Suprapubic skin (tissue), 4 donors: ENCODE measurements at places on chromosomes 11 and 22.

DNA sequence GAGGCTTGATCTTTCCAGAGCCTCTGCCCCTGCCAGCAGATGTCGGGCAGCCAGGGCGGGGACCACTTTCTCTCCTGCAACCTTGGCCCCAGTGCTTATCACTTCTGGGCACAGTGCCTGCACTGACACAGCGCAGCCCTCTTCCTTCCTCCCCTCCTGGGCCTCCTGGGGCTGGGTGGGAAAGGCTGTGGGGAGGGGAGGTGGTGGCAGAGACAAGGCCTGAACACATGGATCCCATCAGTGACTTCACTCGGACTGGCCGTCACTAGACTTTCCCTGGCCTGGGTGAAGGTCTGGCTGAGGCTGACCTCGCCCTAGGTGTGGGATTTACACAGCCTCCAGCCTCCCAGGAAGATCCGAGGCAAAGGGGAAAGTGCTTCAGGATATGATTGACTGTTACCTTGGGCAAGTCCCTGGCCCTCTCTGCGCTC, 68.1 kb downstream of the LRRC32 start:
- H3K4me3 ChIP-seq, result no peak overlapping the region
- H3K4me1 ChIP-seq, result peaks cover 48% of the 10 kb centered on the region
- no peaks in the 10 kb centered on the region for H3K27me3 ChIP-seq

GRCh38 chr22:50243685-50244419, 971 bp downstream of the TUBGCP6 start:
- no peaks in the 10 kb centered on the region for H3K27me3 ChIP-seq
- H3K4me3 ChIP-seq, result peak overlapping the region; percentile 93
- H3K27ac ChIP-seq, result peak overlapping the region; percentile 96
- no peak for DNase-seq
- peaks cover 73% of the 10 kb centered on the region for H3K4me1 ChIP-seq
- H3K36me3 ChIP-seq, result peaks cover 25% of the 10 kb centered on the region

GRCh38 chr11:18774801-18775200, 16.8 kb downstream of the PTPN5 start:
- H3K4me1 ChIP-seq, result no peaks in the 10 kb centered on the region
- DNase-seq, result no peak
- H3K27me3 ChIP-seq, result peaks cover 3% of the 10 kb centered on the region
- no peak overlapping the region for H3K4me3 ChIP-seq
- H3K27ac ChIP-seq, result no peak overlapping the region
- H3K36me3 ChIP-seq, result no peaks in the 10 kb centered on the region

- no peaks in the 10 kb centered on the region for H3K36me3 ChIP-seq
- peaks cover 21% of the 10 kb centered on the region for H3K4me1 ChIP-seq
- no peaks in the 10 kb centered on the region for H3K27me3 ChIP-seq
- H3K4me3 ChIP-seq, result no peak overlapping the region
- H3K27ac ChIP-seq, result peak overlapping the region; percentile 66
Observed at GRCh38 chr11:12853652-12854296, 155.3 kb upstream of the RASSF10 start.

GRCh38 chr11:129974237-129974636, 28.4 kb downstream of the PRDM10 start:
- no peaks in the 10 kb centered on the region for H3K4me1 ChIP-seq
- H3K27ac ChIP-seq, result no peak overlapping the region
- no peaks in the 10 kb centered on the region for H3K27me3 ChIP-seq
- H3K36me3 ChIP-seq, result no peaks in the 10 kb centered on the region

DNA sequence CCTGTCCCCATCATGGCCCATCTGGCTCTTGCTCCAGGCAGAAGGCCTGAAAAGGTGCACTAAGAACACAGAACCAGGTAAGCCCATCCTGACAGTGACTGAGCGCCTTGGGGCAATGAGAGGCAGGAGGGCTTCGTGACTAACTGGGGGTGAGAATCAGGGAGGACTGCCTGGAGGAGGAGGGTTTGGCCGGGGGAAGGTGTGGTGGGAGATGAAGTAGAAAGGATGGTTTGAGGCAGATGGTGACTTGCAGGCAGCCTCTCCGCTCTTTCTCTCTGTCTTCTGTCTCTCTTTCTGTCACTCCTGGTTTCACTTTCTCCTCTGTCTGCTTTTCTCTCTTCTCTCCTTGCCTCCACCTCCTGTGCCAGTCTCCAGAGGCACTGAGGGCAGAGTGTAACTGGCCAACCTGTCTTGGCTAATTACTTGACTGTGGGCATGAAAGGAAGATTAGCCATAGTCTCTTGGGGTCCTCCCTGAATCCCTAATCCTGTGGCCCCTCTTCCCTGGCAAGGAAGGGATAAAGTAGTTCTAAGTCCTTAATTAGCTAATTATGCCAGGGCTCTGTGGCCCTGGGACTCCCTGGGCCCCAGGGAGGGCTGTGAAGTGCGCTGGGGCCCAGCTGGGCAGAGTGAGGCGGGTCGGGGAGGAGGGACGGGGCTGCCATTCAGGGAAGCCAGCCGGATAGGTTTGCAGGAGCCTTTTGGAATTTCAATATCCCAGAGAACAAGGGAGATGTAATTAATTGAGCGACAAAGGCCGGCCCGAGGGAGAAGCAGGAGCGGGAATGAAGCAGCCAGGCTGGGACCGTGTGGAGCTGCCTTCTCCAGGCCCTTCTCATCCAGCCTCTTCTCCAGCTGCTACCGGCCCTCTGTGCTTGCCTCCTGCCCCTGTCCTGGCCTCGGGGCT, 61.1 kb downstream of the CACNA1I start:
- H3K27ac ChIP-seq, result no peak overlapping the region
- no peaks in the 10 kb centered on the region for H3K36me3 ChIP-seq
- no peak overlapping the region for H3K4me3 ChIP-seq
- peaks cover 14% of the 10 kb centered on the region for H3K4me1 ChIP-seq
- peaks cover 56% of the 10 kb centered on the region for H3K27me3 ChIP-seq
- DNase-seq, result no peak

DNA sequence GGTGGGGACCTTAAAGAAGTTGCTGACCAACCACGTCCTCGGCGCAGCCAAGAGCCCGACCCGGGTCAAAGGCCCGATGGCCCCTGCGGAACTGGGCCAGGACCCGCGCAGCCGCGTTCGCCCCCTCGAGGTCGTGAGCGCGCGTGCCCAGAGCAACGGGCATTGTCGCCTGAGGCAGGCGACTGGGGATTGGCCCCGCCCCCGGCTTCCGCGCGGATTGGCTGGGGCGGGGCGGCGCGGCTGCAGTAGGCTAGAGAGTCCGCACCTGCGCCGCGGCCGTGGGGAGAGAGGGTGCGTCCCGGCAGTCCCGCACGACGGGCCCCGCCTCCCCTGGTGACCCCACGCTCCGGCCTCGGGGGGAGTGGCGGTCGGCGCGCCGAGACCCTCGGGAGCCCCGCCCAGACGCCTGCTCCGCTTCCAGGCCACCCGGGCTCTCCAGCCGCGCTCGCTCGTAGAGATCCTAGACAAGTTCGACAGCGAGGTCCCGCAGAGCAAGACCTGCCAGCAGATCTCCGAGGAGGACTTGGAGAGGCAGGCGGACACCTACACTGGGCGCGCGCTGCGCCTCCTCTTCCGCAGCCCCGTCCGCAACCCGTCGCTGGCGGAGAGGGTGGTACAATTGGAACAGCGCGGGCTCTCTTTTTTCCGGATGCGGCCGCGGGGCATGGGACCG, 8.3 kb upstream of the PPIL2 start:
- H3K4me3 ChIP-seq, result peak overlapping the region; percentile 58
- no peak for DNase-seq
- peaks cover 22% of the 10 kb centered on the region for H3K4me1 ChIP-seq

DNA sequence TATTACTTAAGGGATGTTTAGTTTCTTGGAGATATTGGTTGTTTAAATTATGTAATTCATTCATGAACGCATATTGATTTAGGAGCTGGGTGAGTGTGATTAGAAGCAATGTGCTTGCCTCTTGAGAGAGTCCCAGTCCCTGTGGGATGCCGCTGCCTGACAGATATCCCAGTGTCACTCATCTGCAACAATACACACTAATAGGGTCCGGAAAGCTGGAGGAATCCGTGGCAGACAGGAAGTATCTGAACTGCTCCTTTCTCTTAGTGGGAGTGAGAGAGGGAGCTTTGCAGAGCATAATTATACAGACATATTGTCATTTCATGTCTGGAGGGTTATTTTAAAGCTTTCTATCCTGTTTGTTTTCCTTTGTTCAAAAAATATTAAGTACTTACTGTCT, 17.4 kb downstream of the AMOTL1 start:
- no peaks in the 10 kb centered on the region for H3K36me3 ChIP-seq
- peaks cover 82% of the 10 kb centered on the region for H3K4me1 ChIP-seq
- H3K4me3 ChIP-seq, result no peak overlapping the region
- no peak for DNase-seq
- no peak overlapping the region for H3K27ac ChIP-seq

DNA sequence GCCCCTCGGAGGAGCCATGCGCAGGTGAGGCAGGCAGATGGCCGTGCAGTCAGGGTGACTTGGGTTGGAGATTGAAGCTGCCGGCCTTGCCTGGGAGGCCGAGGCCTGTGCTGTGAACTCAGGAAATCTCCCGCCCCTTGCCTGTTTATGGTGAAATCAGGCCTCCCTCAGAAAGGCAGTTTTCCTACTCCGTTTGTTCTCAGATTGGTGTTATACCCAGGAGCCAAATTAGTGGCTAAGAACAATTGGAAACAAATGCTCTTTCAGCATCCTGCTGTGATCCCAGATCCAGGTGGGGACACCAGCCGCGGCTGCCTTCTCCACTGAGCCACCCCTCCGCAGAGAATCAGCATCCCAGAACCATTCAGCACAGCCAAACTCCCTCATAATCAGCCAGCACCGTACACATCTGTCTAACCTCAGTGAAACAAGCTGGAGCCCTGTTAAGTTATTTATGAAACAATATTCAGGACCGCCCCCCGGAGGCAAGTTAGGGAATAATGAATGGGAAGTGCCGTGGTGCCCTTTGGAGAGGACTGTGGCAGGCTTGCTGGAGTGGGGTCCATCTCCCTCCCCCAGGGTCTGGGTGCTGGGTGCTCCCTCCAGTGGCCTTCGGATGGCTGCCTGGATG, 60.0 kb downstream of the PKNOX2 start:
- H3K36me3 ChIP-seq, result no peaks in the 10 kb centered on the region
- H3K27me3 ChIP-seq, result no peaks in the 10 kb centered on the region

GRCh38 chr22:33867118-33867866, 53.0 kb downstream of the LARGE1 start:
- H3K36me3 ChIP-seq, result no peaks in the 10 kb centered on the region
- H3K27me3 ChIP-seq, result no peaks in the 10 kb centered on the region
- H3K4me1 ChIP-seq, result no peaks in the 10 kb centered on the region
- no peak for DNase-seq
- H3K27ac ChIP-seq, result peak overlapping the region; percentile 54

DNA sequence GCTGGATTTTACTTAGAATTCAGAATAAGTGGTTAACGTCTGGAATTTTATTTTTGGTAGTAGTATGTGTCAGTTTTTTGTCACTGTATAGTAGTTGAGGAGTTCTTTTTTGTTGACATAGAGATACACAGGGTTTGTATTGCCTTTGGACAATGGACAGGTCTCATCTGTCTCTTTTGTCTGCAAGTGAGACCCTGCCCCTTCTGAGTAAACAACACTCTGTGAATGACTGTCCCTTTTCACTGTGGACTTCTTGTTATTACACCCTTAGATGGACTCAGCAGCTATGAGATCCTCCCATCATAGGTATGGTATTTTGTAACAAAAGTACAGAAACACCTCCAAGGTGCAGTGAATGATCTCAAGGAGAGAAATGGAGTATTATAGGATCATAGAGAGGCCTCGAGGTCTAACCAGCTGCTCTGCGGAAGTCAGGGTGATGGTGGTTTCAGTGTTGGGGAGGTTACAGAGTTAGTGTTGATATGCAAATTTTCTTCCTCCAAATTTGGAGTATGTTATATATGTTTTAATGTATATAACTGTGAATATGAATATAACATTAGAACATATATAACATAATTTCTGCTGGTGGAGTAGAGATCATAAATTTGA, 7.8 kb downstream of the PPP6R3 start:
- no peaks in the 10 kb centered on the region for H3K27me3 ChIP-seq
- H3K36me3 ChIP-seq, result no peaks in the 10 kb centered on the region
- H3K27ac ChIP-seq, result no peak overlapping the region
- DNase-seq, result no peak
- H3K4me3 ChIP-seq, result no peak overlapping the region

- peak; percentile 71 for DNase-seq
- H3K36me3 ChIP-seq, result no peaks in the 10 kb centered on the region
- peaks cover 6% of the 10 kb centered on the region for H3K27me3 ChIP-seq
Observed at GRCh38 chr11:44275961-44276550, 33.9 kb downstream of the ALX4 start.

DNA sequence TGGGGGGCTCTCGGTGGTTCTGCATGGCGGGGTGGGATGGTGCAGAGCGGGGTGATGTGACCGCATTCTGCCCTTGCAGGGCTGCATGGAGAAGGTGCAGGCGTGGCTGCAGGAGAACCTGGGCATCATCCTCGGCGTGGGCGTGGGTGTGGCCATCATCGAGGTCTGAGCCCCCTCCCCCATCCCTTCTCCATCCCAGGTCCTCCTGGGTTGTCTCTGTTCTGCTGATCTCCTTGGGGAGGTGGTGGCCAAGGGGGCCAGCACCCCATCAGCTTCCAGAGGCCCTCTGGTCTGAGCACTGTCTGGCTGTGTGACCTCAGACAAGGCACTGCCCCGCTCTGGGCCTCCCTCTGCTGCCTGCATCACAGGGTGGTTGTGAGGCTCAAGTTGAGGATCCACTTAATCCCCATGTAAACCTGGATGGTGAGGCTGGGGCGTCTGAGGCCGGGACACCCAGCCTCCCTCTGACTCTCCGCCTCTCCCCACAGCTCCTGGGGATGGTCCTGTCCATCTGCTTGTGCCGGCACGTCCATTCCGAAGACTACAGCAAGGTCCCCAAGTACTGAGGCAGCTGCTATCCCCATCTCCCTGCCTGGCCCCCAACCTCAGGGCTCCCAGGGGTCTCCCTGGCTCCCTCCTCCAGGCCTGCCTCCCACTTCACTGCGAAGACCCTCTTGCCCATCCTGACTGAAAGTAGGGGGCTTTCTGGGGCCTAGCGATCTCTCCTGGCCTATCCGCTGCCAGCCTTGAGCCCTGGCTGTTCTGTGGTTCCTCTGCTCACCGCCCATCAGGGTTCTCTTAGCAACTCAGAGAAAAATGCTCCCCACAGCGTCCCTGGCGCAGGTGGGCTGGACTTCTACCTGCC, 53.3 kb downstream of the CD82 start:
- no peaks in the 10 kb centered on the region for H3K27me3 ChIP-seq
- DNase-seq, result peak; percentile 52
- H3K27ac ChIP-seq, result no peak overlapping the region
- no peak overlapping the region for H3K4me3 ChIP-seq
- peaks cover 23% of the 10 kb centered on the region for H3K4me1 ChIP-seq

DNA sequence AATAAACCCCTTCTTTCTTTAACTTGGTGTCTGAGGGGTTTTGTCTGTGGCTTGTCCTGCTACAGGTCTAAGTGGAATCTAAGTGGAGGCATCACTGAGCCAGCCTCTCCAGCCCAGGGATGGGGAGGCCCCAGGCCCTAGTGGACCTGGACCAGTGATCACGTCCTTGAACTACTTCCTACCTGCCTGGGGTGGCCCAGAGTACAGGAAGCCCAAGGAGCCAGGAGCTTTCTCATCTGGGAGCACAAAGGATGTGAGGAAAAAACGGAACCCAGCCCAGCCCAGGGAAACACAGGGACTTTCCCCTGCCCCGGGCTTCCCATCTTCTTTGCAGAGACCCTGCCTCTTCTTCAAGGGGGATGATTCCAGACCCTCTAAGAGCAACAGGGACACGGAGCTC, 3.5 kb upstream of the CD5 start:
- H3K4me1 ChIP-seq, result no peaks in the 10 kb centered on the region
- H3K27ac ChIP-seq, result no peak overlapping the region
- H3K36me3 ChIP-seq, result no peaks in the 10 kb centered on the region
- no peak overlapping the region for H3K4me3 ChIP-seq
- DNase-seq, result no peak

- peaks cover 3% of the 10 kb centered on the region for H3K4me1 ChIP-seq
- no peak overlapping the region for H3K27ac ChIP-seq
- no peak overlapping the region for H3K4me3 ChIP-seq
- no peaks in the 10 kb centered on the region for H3K36me3 ChIP-seq
- no peak for DNase-seq
- H3K27me3 ChIP-seq, result peaks cover 2% of the 10 kb centered on the region
Observed at GRCh38 chr22:24938741-24939341, 7.7 kb downstream of the LHFPL7 start.
